Renal cortical epithelial cell (primary cell): ENCODE measurements at places on chromosomes 13 and 19.

DNA sequence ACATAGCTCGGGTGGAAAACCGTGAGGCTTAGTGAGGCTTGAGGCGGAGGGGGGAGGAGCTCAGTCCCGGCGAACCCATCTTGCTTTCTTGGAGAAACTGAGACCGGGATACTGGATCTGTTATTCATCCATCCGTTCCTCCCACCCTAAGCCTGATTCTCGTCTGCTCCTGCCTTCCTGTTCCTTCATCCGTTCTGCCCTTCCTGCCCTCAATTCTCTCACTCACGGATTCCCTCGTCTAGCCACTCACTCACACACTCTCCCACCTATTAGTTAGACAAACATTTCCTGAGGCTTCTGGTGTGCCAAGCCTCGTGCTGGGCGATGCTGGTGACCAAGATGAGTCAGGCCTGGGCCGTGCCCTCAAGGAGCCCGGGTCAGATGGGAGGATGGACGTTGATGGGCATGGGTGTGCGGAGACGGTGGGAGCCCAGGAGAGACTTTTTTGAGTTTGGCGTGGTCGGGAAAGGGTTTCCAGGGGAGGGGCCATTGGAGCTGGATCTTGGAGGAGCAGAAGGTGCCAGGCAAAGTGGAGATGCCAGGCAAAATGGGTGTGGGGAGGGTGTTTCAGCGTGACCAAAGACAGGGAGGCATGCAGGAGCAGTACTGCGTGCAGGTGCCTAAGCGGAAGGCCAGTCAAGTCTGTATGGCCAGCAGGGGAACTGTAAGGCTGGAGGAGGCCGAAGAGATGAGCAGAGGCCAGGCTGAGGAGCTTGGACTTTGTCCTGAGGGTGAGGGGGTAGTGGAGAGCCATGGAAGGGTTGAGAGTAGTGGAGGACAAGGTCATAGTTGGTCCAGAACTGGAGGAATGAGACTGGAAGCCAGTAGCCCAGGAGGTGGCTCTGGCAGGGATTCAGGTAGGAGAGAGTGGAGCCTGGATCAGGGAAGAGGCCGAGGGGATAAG, 7.4 kb upstream of the CNFN start:
- no peak for DNase-seq

- no peak for DNase-seq
Observed at GRCh38 chr13:110657196-110657595, 41.9 kb downstream of the NAXD start.

DNA sequence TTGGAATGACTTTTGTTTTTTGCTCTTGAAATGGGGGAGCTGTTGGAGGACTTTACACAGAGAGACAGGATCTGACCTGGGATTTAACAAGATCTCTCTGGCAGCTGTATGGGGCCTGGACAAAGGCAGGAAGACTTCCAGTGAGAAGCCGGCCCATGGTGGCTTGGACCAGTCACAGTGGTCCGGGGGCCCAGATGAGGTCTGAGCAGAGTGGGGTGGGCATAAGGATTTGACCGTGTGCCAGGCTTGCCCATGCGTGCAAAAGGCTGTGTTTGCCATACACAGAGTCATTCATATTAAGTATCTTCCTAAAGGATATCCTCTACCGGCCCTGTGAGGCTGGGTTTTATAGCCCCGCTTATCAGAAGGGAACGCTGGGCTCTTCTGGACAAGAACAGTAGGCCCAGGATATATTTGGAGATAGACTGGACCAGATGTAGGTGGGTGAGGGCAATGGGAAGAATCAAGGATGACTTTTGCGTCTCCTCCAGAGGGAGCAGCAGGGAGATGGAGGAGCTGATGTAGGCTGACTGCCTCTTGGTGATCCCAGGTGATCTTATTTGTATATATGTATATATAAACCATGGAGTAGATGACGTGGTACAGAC, 4.1 kb downstream of the SPACA6 start:
- no peak for DNase-seq

- DNase-seq: peak; percentile 59
Observed at GRCh38 chr19:47296036-47296435, 13.6 kb upstream of the C5AR1 start.

DNA sequence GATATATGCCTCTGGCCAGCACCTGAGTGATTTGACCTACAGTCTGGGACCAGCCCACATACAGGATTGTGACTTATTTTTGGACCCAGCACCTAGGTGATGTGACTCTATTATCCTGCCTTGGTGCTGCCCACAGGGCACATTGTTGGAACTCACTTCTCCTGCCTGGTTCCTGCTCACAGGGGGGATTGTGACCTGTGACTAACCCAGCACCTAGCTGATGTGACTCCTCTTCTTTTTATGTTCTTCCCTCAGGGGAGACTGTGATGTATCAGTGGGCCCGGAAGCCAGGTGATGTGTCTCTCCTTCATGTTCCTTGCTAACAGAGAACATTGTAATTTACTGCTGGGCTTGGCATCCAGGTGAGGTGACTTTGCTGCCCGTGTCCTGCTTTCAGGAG, 63.0 kb upstream of the ZNF724 start:
- no peak for DNase-seq

- peak; percentile 71 for DNase-seq
Observed at GRCh38 chr13:43783820-43784219, 3.0 kb downstream of the ENOX1 start.

DNA sequence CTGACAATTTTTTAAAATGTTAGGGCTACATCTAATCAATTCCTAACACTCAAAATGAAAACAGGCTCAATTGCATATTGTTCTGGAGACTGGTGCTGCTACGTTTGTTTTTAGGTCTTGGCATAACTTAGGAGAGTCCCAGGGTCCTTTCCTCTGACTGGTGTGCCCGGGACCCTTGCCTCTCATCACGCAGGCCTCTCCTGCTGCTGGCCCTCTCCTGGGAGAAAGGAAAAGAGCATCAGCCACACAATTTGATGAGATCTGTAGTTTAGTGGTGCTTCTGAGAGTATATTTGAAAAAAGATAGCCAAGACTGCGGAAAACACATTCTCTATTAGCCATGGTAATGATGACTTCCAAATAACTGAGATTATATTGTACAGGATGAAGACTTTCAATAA, 380.0 kb downstream of the KLF12 start:
- DNase-seq: no peak

DNA sequence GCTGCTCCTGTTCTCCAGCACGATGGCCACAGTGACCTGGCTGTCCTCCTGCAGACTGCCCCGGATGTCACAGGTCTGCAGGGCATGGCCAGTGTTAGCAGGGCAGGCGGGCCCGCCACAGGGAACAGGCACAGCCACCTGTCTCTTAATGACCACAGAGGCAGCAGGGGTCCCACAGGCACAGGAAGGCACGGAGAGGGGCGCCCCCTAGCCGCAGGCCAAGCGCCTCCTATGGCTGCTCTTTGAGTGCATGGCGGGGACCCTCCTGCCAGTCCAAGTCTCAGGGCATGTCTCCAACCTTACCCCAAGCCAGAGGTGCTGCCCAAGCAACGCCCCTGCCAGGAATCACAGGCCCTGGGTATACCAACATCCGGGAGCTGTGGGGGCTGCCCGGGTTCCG, 14.1 kb downstream of the IZUMO4 start:
- DNase-seq: no peak

DNA sequence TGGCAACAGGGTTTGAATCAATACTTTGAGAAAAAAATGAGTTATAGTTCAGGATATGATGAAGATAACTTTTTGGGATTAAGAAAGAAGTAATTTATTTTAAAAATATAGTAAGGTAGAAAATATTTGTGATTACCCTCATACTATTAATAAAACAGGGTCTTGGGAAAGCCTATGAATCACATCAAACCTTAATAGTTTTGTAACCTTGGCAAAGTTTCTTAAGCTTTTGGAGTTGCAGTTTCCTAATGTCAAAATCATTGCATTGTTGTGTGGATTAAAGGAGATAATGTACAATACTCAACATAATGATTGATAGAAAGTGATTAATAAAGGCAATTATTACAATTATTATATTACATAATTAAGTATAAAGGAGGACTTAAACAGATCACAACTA, 149.0 kb downstream of the LMO7 start:
- DNase-seq: no peak

DNA sequence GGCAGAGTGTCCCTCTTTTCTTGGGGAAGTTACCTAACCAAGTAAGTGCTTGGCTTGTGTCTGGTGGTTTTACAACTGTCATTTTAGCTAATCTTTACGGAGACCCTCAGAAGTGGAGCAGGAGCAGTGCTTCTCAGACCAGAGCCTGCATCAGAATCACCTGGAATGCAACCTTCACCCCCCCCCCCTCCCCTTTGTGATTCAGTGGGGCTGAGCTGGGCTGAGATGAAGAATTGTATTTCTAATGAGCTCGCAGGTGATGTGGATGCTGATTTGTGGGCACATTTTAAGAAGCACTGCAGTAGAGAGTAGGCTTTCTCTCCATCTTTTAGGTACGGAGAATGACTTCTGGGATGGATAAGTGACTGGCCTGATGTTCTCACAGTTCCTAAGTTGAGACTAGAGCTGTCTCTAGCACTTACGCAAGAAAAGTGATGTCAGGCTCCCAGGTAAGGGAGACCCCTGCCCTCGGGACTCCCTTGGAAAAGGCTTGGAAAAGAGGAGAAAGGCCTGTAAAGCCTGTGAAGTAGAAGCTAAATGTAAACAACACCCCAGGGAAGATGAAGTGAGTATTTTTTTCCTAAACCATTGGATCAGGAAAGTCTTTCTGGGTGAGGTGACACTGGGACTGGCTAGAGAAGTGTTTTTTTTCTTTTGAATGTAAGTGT, 23.3 kb upstream of the RNF113B start:
- no peak for DNase-seq

- peak; percentile 15 for DNase-seq
Observed at GRCh38 chr13:49245101-49245500, 2.6 kb upstream of the CDADC1 start.

DNA sequence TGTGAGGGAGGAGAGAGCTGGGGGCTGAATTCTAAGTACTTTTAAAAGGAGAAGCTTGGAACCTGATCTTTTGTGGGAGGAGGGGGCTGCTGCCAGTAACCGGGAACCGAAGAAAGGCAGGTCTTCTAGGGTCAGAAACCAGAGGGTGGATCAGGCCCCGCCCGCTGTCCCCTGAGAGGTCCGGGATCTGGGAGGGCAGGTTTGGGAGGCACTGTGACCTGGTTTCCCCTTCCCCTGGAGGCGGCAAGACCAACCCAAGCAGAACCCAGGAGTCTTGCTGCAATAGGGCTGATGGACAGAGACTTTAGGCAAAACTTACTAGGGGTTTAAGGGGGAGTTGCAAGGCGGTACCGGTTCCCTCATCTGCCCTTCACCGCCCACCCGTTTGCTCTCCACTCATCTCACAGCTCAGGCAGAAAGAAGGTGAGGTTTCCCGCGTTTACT, 707 bp upstream of the KLK8 start:
- DNase-seq: no peak

DNA sequence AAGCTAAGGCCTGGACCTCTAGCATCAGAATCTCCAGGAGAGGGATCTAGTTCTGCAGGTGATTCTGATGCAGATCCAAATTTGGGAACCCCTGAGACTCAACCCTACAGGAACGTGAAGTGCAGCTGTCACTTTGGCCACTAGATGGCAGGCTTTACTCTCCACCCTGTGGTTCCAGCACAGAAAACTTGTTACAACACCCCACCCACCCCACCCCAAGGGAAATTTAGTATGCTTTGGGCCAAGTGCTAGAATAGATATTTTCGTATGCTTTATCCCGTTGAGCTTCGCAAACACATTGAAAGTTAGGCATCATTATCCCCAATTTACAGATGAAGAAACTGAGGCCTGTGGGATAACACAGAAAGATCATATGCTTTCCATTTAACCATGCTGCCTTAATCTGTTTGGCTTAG, 232.0 kb downstream of the B3GLCT start:
- DNase-seq: peak; percentile 15

DNA sequence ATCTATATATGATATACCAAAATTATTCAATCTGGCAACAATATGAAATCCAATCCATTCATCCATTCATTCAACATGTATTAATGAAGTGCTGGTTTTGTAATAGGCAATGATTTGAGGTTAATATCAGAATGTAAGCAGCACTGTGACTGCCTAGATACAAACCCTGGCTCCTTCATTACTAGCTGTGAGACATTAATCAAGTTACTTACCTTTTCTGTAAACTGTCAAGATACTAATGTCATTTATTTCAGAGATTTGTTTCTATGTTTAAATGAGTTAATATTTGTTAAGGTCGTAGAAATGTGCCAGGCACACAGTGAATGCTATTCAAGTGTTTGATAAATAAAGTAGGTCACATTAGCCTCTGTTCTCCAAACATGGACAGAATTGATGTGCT, 40.9 kb downstream of the CLDN10 start:
- no peak for DNase-seq

DNA sequence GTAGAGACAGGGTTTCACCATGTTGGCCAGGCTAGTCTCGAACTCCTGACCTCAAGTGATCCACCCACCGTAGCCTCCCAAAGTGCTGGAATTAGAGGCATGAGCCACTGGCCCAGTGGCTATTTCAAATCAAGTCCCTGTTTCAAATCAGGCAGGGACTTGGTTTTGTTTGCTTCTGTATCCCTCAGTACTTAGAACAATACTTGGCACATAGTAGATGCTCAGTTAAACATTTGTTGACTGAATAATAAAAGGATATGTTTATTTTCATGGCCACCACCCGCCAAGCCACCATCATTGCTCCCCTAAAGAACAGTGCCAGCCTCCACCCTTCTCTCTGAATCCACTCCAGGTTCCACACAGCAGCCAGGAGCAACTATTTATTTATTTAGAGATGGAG, 4.2 kb downstream of the RPS28 start:
- no peak for DNase-seq

- no peak for DNase-seq
Observed at GRCh38 chr13:108113407-108113806, 101.9 kb downstream of the LIG4 start.

DNA sequence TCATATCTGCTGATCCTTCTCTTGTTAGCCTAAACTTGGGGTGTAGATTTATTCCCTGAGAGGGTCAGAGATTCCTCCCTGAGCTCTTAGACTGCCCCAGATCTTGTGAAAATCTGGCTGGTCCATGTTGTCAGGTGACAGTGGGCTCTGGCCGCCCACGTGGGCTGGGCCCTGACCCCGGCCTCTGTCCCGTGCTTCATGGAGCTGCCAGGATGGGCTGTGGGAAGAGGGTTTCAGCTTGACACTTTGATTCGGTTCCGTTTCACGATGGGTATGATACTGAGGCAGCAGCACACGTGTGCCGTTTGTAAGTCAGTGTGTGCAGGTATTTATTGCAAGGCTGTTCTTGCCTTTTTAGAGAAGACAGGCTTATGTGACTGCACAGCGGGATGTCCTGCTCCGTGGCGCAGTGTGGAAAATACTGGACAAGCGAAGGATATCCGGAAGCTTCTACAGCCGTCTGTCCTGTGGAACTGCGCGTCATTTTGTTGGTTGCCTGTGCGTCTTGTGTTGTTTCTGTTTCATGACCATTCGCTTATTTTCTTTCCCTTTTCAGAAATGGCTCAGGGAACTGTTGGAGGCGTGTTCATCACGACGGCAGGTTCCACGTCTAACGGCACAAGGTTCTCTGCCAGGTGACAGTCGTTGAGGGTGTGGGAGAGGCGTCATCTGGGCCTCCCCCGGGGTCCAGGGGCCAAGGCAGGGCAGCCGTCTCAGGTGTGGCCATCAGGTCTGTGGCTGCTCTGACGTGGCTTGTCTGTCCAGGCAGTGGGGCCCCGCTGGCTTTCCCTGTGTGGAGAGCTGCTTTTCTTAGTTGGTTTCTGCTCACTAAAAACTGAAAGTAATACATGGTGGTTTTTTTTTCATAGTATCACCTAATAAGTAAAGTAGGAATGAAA, 20.5 kb downstream of the ATP4B start:
- DNase-seq: no peak
